ENCODE measurements at places on chromosomes 3 and 15.

DNA sequence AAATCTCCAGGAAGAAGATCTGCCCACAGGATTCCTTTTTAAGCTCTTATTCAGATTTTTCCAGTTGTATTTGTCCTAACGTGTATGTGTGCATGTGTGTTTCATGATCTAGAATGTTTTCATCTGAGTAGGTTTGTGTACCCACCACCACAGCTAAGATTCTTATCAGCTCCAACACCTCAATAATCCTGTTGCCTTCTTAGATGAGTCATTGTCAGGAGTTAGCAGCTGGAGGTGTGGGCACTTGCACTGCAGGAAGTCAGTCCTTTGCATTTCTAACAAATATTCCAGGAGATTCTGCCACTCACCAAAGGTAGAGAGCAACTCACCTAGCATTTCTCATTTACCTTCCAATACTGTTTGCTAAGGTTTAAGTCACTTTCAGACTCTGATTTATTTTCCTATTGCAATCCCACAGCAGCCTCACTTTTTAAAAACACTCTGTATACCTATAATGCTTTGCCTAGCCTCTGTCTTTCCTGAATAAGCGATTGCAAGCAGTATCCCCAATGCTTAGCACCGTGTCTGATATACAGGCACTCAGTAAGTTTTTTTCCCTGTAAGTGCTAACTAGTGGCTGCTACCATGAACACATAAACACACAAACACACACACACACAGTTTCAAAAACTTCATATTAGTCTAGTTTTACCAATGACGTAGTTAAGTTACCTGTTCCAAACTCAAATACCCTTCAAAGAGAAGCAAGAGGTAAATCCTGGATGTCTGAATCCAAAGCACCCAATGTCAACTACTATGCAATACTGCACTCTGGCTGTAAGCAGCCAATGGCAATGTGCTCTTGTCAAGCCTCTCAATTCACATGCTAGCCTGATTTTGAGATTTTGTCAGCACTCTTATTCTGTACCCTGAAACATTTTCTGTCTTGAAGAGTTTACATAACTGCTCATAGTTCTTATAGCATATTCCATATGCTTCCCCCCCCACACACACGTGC, 713.5 kb upstream of the LMCD1 start:
- no peak for DNase-seq

DNA sequence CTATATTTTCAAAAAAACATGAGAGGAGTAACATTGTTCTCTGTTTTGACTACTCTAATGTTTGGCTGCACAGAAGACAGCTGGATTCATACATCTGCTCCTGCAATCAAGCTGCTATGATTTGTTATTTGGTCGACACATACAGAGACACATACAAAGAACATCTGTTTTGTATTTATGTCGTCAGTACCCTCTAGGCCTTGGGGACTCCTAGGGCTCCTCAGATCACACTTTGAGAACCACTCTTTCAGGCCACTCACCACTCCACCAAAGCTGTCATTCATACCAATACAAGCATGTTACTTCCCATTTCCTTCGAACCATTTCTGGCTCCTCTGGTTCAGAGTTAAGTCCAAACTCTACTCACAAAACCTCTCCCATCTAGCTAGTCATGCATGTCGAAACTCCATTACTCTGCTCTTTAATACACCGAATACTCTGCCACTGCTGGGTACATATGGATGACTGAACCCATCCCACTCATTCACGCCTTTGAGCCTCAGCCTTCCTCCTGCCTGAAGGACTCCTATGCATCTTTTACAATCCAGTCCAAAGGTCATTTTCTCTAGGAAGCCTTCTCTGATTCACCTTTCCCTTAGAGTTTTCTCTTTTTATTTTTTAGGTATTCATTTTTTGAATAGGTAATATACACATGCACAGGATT, 102.9 kb upstream of the ARHGEF3 start:
- DNase-seq, result no peak

DNA sequence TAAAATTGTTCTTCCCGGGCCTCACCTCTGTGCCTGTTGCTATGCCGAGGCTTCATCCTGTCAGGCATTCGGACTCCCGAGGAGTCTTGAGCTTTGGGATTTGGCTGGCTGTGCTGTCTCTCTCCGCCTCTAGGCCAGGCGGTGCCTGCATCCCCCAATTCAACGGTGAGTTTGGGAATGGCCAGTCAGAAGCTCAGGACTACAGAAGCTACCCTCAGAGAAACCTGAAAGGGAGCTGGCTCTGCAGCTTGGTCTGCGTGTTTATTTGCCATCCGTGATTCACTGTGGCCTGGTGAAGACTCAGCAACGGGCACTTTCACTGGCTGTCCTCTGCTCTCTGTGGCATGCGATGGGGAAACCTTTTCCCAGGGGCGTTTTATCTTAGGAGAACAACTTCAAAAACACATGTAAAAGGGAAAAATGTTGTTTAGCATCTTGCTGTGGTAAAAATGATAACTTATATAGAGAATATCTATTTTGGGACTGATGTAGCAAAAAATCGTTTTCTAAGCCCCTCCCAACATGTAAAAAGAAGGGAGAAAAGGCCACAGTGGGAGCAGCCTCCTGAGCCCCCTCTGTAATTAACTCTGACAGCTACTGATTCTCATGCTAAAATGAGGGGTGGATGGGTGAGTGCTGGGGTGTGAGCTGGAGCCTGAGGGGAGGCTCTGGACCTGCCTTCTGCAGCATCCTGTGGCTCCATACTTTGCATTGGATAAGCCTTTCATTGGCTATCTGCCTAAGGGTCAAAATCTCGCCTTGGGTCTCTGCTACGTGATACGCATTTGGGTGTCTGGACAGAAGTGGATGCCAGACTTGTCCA, 103.4 kb upstream of the KLHL25 start:
- DNase-seq, result no peak

- no peak for DNase-seq
Measured at GRCh38 chr3:116470605-116471197, 25.4 kb upstream of the LSAMP start.

GRCh38 chr3:162632672-162633071, 1136.1 kb downstream of the OTOL1 start:
- DNase-seq, result no peak

- DNase-seq, result no peak
Measured at GRCh38 chr3:39065197-39065596, 13.4 kb downstream of the WDR48 start.

- DNase-seq, result no peak
Measured at GRCh38 chr15:59685737-59686297, 3.3 kb downstream of the BNIP2 start.

DNA sequence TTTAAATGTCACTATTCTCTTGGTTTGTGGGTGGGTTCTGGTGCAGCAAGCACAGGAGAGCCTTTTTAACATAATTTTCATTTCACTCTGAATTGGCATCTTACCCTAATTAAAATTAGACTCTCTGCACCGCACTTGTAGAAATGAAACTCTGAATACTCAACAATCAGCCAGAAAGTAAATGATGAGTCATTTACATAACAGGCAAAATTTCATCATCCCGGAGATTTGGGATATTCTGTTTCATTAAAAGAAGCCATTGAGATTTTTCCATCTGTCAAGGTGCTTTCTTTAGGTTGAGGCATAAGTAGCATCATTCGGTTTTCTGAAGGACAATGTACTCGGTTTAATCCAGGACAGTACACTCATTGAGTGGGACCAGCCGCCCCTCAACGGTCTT, 111.0 kb downstream of the RFTN1 start:
- no peak for DNase-seq

GRCh38 chr3:60431599-60431958, 819.7 kb downstream of the FHIT start:
- DNase-seq, result no peak

- peak; percentile 44 for DNase-seq
Measured at GRCh38 chr3:14791343-14791945, 27.3 kb upstream of the FGD5 start.

- DNase-seq, result no peak
Measured at GRCh38 chr15:54564166-54564565, 585.9 kb downstream of the UNC13C start.

DNA sequence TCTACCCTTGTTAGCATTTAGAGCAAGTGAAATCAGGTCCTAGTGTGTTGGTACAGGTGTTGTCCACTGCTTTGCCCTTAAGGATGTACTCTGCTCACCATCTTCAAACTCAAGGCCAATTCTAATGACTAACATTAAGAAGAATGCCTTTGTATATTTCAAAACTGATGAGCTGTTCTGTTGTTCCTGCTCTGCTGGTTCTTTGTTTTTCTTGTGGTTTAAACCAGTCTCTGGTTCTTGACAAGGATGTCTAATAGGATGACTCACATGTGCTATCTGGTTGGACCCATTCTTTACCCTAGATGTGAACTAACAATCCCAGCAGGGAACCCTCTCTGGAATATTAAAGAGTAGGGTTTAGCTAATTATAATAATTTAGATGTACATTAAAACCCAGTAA, 17.3 kb downstream of the ABHD5 start:
- no peak for DNase-seq

DNA sequence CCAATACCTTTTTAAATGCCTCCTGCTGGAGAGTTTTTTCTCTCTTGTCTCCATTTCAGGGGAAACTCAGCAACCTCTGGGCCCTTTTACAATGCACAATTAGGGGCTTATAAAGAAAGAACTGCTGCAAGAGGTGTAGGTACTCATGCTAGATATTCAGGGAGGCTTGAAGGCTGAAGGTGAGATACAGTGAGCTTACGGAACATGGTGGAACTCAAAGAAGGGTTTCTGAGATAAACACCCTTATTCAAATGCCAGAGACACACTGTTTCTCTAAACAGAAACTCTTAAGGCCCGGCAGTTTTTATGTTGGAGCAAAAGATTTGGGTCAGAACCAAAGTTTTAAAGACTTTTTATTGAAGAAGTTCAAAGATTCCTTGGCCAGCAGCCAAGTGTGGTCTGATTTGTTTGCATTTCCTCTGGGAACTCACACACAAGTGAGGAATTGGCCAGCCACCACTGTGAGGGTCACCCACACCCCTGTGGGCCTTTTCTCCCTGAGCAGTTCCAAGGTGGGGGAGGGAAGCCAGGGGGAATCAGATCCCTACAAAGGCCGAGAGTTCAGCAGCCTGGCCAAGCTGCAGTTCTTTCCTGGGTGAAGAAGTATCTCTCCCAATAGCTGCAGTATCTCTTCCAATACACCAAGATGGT, 47.8 kb downstream of the TNFAIP8L3 start:
- DNase-seq, result peak; percentile 59

- no peak for DNase-seq
Measured at GRCh38 chr15:24862726-24863521, 91.9 kb upstream of the SNRPN start.

GRCh38 chr3:32153414-32154204, 47.2 kb downstream of the GPD1L start:
- no peak for DNase-seq

GRCh38 chr3:58198804-58199203, 12.0 kb downstream of the DNASE1L3 start:
- no peak for DNase-seq

GRCh38 chr3:15804553-15805095, 6.8 kb upstream of the ANKRD28 start:
- DNase-seq, result no peak

DNA sequence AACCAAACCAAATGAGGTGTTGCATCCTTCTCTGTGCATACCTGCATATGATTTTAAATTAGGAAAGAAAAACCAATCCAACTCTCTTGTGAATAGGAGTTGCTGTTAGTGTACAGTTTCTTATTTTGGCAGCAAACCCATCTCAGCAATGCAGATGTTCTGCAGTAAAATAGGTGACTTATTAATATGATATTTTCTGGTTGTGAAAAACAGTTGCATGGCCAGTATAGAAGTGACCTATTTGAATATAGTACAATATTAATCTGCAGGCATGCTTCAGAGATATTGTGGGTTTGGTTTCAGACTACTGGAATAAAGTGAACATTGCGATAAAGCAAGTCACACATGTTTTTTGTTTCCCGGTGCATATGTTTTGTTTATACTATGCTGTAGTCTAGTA, 42.2 kb downstream of the AKAP13 start:
- DNase-seq, result no peak

- DNase-seq, result no peak
Measured at GRCh38 chr3:40793730-40794129, 269.0 kb downstream of the ZNF621 start.

DNA sequence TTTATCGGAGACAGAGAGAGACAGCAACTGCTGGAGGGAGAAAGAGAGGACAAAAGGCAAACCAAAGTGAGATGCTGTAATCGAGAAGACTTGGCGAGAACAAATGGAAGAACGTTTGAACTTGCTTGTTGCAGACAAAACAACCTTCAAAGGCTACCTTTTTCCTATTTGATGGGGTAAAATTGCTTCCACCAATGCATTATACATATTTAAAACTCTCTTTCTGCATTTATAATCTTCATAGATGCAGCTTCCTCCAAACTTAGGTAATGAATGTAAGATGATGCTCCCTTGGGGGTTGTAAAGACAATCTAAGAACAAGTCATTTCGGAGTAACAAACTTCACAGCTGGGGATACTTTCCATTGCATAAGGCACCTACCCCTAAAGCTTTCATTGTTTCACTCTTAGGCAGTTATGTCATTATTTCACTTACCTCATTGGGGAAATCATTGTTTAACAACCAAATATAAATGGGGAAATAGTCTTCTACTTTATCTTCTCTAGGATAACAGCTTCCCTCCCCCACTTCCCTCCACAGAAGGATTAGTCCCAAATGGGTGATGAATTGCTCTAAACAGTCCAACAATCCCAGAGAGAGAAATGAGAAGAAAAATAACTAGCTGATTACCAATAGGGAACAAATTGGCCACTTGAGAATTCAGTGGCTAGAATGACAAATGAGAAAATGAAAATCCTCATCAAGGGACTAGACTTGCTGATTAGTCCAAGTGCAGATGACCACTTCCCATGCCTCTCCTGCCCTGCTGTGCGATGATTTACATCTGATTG, 269.8 kb upstream of the ADAMTS9 start:
- no peak for DNase-seq

GRCh38 chr3:81760215-81760614, 1.2 kb downstream of the GBE1 start:
- peak; percentile 3 for DNase-seq

DNA sequence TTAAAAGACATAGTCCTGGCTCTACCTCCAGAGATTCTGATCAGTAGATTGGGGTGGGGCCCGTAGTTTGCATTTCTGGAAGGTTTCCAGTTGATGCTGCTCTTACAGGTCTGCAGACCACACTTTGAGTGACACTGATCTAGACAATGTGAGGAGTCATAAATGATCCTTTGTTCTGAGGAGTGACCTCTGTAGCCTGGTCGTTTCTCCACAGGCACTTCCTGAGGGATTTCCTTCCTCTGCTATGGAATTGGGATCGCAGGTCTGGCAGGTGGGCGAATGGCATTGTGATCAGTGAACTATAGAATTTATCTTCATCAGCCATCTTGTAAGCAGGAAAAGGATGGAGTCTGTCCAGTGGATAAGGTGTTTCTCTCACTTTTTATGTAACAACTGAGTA, 5.5 kb downstream of the GFM1 start:
- DNase-seq, result no peak

DNA sequence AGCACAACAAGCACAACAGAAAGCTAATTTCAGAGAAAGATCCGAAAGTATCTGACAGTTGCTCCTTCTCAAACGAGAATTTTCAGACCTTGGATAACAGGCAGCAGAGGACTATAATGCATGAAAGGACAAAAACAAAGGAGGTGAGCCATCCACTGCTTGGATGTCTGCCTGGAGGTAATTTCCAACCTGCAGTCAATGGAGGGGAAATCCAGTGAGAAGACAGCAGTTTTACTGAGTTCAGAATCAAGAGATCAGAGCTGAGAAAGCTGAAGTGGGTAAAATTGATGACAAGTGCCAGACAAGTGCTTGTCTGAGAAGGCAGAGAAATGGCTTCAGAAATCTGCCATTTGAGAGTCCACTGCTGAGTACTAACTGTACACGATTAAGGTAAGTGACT, 22.1 kb downstream of the UBE3A start:
- no peak for DNase-seq
